ENCODE measurements at places on chromosomes 1 and 21.

- DNase-seq: no peak
These were observed 157.2 kb downstream of the TGFB2 start for GRCh38 chr1:218502383-218502782.

DNA sequence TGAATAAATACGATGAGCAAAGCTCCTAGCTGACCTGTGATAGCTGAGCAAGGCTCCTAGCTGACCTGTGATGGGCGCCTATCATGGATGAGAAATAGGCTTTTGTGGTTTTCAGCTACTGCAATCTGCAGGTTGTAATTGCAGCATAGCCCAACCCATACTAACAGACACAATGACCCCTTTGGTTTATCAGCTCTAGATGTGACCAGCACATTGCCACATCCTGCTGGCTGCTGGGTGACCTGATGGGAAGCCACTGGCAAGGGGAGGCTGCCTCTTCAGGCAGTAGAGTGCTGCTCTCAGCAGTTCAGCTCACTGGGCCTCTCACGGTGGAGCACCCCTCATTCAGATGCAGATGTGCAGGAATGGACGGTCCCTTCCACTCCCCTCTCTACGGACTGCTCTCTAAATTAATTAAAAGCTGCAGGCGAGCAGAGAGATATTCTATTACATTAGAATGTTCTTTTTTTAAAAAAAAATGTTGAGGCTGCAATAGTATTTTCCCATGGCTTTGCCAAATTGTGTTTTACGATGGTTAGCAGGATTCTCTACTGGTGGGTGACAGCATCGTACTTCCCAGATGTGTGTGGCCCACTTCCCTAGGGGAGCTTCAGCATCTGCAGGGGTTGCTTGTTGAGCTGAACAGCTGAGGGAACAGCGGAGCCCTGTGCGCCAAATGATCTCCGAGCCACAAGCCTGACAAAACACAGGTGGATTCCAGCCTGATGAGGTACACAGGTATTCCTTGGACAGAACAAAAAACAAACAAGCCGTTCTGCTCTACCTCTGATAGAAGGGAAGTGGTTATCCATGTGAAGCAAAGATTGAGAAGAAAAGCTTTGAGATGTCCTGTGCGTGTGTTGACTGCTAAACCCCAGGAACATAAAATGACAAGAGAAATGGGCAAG, 65.0 kb downstream of the SYT6 start:
- DNase-seq: no peak

DNA sequence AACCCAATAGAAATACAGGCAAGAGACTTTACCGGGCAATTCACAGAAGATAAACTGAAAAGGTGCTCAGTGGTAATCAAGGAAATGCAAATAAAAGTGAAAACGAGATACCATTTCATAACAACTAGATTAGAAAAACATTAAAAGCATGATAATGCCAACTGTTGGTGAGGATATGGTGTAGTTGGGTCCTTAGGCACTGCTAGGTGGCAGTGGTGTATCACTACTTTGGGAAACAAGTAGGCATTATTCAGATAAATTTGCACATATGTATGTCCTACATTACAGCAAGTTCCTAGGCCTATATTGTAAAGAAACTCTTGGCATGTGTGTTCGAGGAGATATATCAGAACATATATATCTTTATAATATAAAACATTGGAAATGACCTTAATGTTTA, 31.0 kb downstream of the AZIN2 start:
- DNase-seq: peak; percentile 29

- DNase-seq: peak; percentile 88
These were observed 9.4 kb downstream of the CORT start for GRCh38 chr1:10459184-10459583.

GRCh38 chr21:36913247-36914169, 53.0 kb downstream of the HLCS start:
- DNase-seq: no peak

DNA sequence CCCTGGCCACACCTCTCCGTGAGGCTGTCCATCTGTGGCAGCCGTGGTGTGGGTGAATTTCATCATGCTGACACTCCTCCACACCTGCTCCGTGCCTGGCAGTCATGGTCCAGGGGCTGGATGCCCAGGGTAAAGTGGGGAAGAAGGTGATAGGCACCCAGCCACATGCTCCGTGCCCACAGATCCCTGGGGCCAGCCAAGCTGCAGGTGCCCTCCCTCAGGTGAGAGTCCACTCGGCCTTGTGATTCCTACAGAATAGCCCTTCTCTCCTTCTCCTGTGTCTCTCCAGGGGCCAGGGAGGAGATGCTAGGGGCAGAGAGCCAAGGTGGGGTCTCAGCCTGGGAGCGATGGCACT, 16.8 kb upstream of the POFUT2 start:
- DNase-seq: no peak

GRCh38 chr1:50251702-50252101, 143.0 kb downstream of the ELAVL4 start:
- no peak for DNase-seq

DNA sequence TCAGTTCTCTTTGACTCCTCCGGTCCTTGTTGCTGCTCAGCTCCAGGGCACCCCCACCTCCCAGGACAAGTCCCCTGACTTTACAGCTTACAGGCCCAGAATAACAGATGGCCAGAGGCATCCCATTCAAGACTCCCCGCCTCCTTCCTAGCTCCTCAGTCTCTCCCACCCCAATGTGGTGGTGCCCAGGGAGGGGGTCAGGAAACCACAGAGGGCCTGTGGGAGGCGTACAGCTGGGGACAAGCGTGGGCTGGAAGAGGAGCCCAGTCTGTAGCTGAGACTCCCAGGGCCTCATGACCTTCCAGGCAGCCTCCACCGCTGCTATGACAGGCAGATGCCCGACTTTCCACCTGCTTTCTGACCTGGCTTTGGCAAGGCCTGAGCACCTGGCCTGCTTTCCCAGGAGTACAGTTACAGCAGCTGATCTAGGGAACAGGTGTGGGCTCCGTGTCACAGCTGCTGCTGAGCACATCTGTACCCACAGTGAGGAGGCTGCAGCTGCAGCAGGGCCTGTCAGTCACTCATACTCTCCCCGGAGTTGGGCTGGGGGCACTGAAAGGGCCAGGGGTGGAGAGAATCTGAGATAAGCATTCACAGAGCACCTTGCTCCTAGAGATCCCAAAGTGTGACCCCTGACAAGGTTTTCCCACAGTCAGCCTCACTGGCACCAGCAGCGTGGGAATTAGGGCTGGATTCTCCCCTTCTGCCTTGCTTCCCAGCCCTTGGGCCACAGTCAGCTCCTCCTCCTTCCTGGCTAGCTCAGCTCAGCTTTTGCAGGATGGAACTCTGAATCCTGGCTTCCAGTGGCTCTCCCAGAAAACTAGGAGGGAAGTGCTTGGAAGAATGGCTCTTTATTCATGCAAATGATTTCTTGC, 7.1 kb upstream of the NAV1 start:
- no peak for DNase-seq

DNA sequence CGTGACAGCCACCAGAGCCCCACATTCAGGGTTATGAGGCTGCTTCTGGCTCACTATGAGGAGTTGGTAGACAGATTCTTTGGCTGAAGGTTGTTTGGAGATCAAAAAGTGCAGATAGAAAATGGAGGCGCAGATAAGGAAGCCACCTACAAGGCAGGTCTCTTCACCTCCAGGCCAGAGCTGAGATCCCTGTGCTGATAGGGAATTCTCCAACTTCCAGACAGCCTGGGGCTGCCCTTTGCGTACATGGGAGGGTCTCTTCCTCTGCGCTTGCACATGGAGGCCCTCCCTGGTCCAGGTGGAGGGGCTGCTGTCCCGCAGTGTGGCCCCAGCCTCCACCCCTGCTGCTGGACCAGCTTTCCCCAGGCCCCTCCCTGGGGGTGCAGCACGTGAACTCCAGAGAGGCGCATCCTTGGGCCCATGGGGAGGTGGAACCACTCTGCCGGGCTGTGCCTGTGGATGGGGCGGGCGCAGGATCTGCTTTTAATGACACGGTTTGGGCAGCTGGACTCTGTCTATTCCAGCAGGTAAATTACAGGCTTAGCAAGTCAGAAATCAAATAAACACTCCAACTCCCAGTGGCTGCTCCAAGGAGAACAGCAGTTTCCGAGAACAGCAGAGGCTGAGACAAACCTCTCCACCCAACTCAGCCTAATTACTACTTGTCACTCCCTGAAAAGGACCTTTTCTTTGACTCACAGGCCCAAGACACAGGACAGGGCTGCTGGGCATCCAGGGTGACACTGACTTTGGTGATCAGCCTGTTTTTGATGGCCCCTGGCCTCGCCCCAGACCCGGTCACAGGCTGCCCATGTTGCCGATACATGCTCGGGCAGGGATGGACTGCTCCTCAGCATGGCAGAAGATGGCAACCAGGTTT, 12.4 kb downstream of the OXCT2 start:
- no peak for DNase-seq

DNA sequence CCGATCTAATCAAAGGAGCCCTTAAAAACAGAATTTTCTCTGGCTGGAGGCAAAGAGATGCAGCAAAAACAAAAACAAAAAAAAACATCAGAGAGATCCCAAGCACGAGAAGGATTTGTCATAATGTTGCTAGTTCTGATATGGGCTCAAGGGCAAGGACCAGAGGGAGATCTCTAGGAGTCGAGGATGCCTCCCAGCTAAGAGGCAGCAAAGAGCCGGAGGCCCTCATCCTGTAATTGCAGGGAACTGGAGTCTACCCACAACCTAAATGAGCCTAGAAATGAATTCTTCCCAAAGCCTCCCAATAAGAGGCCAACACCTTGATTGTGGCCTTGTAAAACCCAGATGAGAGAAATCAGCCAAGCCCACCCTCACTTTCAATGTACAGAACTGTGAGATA, 12.0 kb downstream of the GNG12 start:
- DNase-seq: no peak

GRCh38 chr1:1921901-1922701, 3.0 kb upstream of the TMEM52 start:
- no peak for DNase-seq

- no peak for DNase-seq
These were observed 24.5 kb downstream of the DMRTB1 start for GRCh38 chr1:53483656-53484055.

- peak; percentile 78 for DNase-seq
These were observed 23.9 kb downstream of the DNAJC8 start for GRCh38 chr1:28208818-28209441.

DNA sequence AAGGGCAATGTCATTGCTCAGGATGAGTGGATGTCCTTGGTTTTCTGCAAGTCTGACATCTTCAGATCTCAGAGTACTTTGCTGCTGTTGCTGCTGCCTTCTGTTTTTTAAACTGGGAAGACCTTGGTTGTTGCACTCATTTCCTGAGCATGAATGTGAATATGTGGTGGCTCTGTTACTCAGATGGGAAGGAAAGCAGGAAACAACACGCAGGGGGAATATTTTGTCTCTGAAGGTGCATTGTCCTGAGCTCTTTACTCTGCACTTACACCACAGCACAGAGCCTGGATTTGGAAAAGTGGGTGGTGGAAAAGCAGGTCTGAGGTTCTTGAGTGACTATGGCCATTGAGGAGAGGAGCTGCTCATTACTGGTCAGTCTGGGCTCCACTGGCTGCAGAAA, 36.3 kb downstream of the PTGFRN start:
- DNase-seq: no peak

- DNase-seq: no peak
These were observed 82.7 kb upstream of the BCAR3 start for GRCh38 chr1:93764366-93764750.

DNA sequence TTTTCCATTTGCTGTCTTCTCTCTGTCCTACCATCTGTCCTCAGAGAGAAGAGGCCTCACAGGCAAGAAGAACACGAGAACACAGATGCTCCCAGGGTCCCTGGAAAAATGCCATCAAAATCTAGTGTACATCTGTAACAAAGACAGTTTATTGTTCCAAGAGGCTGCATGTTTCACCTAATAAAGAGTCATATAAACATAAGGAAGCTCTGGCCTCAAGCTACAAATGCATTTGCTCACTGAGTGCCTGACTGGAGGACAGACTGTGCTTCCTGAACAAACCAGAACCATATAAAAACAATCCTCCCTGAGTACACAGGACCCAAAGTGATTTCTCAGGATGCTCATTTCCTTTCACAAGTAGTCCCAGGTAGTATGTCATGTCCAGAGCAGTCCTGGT, 76.3 kb upstream of the SLC44A3 start:
- no peak for DNase-seq

GRCh38 chr1:243623841-243624240, 226.2 kb downstream of the AKT3 start:
- DNase-seq: no peak

DNA sequence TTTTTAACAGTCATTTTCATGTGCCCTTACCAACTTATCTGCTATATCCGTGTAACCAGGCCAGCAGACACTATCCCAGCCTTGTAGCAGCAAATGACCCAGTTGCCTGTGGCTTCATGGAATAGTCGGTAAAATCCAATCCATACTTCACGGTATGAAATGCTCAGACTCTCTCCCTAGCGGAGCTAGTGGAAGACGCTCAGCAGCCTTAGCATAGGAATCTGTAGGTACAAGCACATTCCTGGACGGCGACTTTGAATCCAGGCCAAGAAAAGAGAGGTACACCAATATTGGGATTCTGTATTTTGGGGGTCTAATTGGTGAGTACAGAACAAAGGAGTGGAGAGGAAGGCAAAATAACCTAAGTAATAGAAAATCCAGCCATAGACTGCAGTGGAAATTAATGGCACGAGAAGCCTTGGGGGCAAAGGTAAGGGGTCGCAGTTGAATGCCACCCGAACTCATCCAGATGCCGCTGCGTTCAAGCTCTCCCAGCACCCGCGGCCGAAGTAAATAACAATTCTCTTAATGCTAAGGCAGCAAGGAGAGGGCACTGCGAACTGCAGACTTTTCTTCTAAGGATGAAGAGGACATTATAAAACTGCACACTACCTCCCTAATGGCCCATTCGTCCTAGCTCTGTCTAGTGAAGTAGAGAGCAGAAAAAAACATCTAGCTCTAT, 17.7 kb upstream of the TBX15 start:
- no peak for DNase-seq

GRCh38 chr1:208410409-208410808, 166.2 kb upstream of the PLXNA2 start:
- DNase-seq: no peak

DNA sequence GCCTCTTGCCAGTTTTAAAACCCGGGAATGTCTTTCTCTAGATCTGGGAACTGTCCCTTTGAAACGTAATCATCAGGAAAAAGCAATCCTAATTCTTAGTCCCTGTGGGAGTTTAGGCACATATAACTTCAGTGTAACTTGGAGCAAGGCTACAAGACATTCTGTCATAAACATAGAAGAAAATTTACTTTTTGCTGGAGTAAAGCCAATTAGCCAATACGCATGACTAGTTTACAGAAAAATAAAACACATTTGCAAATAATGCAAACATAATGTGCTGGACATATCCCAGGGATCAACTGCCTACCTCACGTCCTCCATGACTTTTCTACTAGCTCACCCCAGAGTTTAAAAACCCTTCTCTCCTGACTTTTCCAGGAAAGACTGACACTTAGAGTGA, 970.6 kb downstream of the MRPL39 start:
- DNase-seq: no peak

DNA sequence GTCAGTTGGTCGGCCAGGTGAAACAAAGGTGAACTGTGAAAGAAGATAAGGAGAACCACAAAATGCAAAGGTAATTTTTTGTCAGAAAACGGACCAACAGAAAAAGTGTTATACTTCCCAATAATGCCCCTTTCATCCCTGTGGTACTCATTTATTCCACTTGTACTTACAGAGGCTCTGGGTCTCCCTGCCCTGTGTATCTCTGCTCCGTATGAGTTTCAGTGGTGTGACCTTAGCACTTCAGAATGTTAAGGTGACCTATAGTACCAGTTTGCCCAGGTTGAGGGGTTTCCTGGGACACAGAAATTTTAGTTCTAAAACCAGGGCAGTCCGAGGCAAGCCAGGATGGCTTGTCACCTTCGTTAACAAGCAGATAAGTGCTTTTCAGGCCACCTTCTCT, 254.8 kb downstream of the OLFM3 start:
- peak; percentile 21 for DNase-seq
